ENCODE measurements at places on chromosomes 6 and 20.

GRCh38 chr20:47740121-47740861, 45.0 kb downstream of the SULF2 start:
- DNase-seq = no peak

GRCh38 chr6:134007077-134007476, 45.3 kb downstream of the SLC2A12 start:
- no peak for DNase-seq

- DNase-seq = no peak
These were observed 128.7 kb upstream of the ECI2 start for GRCh38 chr6:4264081-4264480.

DNA sequence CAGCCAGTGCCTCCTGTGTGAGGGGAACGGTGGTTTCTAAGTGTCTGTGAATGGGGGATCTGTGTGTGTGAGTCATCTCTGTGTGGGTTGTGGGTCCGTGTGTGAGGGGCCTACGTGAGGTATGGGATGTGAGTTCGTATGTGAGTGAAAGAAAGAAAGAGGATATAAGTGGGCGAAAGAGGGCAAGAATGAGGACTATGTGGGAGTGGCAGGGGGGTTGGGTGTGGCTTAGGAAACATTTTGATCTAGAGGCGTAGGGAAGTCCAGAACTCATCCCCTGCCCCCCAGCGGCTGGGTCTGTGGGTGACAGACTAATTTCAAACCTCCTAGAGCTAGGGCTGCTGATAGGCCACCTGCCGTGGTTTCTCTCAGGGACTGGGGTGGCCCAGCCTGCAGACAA, 35.5 kb downstream of the DHX35 start:
- no peak for DNase-seq

DNA sequence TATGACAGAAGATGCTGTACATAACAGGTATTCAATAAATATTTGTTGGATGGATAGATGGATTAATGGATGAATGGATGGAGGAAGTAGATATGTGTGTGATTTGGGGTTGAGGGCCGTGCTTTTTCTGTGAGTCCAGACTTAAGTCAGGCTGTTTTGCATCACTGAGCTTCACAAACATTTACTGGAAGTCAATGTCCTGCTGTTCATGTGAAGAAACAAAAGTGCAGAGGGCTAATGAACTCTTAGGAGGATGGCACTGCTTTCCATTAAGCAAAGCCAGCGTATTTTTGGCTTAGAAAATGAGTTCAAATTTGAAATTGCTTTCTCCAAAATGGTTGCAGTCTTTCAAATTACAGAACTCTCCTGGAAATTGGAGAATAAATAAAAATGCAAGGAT, 260.6 kb upstream of the SASH1 start:
- DNase-seq = no peak

DNA sequence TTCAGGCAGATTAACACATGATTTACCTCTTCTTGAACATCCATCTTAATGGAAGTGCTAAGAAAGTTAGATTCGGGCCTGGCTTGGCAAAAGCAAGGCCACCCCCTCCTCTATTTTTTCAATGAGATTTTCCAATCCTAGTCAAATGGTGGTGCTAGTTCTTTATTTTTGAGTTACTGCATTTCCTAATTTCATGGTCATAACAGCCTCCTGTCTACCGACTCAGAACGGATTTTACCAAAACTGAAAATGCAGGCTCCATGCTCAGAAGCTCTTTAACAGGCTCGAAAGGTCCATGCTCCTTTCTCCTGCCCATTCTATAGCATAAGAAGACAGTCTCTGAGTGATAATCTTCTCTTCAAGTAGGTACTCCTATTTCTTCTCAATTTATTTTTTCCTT, 117.2 kb upstream of the ESR1 start:
- no peak for DNase-seq

- no peak for DNase-seq
These were observed 25.5 kb downstream of the TTBK1 start for GRCh38 chr6:43268782-43269272.

DNA sequence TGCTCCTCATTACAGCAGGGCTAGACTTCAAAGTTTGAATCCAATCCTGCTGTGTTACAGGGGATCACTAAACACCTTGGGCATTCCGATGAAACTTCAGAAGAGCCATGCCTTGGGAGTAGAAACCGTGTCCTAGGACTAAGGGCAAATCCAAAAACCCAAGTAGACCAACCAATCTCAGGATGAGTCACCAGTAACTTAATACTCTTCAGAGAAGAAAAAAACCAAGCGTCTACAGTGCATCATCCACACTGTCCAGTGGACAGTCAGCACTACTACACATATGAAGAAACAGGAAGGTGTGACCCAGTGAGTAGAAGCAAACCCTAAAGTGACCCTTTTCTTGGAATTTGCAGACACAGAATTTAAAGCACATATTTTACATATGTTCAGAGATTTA, 39.5 kb upstream of the VAPB start:
- no peak for DNase-seq

GRCh38 chr6:75932067-75932466, 140.4 kb downstream of the IMPG1 start:
- DNase-seq = no peak

Measured in activated naive CD4-positive, alpha-beta T cell (primary cell).